GM12892 (cell line): ENCODE measurements at places on chromosomes 1 and 21.

DNA sequence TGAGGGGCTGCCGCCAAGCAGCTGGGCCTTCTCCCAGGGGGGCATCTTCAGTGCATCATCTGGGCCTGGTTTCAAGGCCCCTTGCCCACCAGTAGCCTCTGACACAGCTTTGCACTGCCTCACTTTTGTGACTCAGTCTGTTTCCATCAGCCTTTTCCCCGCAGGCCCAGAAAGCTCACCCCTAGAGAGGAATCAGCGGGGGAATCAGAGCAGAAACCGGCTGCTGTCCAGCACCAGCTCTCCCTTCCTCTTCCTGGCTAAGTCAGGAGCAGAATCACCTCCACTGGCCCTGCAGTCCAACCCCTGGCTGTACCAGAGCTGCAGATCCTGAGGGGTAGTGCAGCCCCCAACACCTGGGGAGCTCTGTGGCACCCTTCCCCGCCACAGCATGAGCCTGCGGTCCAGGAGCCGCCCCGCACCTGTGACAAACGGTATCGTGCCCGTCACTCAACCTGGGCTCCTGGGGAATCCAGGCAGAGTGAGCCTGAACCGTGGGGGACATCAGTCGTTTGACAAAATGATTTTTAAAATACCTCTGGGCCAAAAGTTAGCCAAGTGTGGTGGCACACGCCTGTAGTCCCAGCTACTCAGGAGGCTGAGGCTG lies 83.3 kb upstream of the TMEM51 start:
- no peak for DNase-seq

DNA sequence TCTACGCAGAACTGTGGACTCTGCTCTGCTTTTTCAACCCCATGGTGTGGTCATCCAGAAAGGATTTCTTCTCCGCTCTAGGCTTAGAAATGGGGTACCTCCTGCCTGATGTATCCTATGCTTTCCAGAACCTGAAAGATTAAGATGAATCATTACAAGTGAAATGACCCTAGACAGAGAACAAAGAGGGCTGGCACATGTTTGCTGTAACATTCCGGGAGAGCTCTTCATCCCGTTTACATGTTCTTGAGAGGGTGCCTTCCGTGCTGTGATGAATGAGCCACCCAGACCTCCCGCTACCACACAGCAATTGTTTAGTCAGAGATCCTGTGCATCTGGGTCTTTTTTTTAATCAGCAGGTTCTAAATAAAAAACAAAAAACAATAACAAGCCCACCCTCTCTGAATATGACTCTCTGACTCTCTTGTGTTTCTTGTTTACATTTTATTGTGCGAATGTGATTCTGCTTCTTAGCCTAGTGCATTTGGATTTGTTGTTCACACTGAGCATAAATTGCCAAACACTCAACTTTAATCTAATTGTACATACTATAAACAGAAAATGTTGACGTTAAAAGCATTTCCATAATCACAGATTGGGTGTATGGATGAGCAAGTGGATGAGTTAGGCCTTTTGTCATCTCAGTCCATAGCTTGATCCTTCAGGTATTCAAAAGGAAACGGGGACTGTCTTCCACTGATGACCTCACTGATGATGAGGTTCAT lies 87.1 kb downstream of the GPR88 start:
- DNase-seq = no peak

DNA sequence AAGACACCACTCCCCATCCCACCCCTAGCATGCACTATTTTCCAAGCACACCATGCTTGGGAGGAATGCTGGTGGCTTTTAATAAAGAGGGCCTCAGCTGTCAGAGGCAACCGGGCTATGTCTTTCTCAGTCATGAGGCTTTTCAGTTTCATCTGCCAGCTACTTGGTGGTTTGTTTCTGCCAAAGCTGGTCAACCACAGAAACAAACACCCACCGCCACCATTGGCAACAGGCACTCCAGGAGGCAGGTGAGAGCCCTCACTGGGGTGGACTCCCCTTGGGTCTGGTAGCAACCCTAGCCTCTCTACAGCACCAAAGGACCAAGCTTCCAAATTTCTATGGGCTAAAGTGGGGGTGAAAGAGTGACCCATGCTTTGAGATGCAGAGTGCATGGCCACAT lies 54.3 kb upstream of the CD1D start:
- no peak for DNase-seq

DNA sequence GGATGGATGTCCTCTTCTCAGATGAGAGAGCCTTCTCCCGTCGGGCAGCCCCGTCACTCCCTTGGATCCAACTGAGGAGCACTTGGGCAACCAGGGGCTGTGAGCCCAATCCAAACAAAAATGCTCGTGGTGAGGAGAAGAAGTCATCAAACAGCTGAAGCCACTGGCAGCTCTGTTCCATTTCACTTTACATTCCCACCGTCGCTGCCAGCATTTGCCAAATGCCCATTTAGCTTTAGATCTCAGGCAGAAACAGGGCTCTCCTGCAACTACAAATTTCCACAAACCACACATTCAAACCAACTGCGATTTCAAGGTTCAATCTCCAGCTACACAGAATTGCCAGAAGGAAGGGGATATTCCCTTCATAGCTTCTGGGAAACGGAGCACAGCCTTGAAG lies 634.6 kb downstream of the SMYD3 start:
- no peak for DNase-seq

DNA sequence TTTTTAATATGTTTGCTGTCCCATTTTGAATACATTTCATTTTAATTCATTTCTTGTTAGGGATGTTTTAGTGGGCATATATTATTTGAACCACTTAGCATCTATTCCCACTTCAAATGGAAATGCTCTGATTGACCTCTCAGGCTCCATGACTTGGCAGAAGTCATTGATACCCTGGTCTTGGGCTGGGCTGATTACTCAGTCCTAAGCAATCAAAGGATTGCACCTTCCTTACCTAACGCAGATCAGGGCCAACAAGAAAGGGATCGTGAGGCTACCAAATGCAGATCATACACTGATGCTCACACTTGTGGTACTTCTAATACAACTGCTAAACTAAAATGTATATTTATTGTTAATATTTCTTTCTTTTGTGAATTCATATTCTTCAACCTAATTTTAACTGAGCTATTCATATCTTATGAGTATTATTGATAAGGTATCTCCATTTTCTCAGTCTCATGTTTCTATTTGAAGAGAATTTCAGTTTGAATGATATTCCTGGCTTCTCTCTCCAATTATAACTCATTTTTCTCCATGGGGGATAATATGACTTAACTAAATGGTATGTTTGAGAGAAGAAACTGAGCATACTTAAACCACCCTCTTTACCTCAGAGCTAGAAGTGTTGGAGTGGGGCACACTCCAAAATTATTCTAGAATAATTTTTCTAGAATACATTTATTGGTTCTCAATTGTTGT lies 615.5 kb upstream of the ADAMTS5 start:
- no peak for DNase-seq

DNA sequence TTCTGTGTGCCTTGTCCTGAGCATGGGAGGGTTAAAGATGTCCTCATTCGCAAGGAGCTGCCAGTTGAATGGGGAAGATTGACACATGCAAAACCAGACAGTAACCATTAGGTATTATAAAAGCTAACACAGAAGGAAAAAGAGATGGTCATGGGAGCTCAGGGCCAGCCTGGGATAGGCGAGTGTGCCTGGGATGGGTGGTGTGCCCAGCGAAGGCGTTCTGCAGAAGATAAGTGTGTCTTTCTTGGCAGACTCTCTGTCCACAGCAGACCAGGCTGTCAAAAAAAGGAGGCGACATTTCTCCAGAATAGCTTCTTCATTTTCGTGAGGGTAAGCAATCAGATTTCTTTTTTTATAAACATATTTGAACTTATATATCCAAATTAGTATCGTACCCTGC lies 14.1 kb downstream of the PGM1 start:
- no peak for DNase-seq

GRCh38 chr1:21899987-21900386 lies 37.1 kb downstream of the HSPG2 start:
- DNase-seq = no peak

- no peak for DNase-seq
Observed at GRCh38 chr1:110786802-110787327, 86.1 kb upstream of the CD53 start.

GRCh38 chr1:230393722-230394121 lies 32.4 kb downstream of the PGBD5 start:
- no peak for DNase-seq

DNA sequence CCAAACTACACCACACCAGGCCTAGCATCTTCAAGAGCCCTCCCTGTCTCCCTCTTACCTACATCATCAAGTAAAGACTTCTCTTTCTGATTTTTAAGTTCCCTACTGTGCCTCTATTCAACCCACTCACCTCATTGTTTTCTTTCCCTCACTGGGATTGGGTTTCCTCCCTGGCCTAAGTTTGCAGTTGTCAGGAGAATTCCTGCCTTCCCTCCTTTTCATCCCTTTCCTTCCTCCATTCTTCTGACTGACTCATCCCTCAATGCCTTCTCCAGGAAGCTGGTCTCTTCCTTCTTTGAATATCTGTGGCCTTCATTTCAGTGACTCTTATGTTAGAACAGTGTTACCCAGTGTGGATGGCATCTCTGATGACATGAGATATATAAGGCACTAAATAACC lies 139.9 kb upstream of the KIAA0040 start:
- no peak for DNase-seq

- no peak for DNase-seq
Observed at GRCh38 chr1:10056599-10056987, 23.8 kb downstream of the UBE4B start.

DNA sequence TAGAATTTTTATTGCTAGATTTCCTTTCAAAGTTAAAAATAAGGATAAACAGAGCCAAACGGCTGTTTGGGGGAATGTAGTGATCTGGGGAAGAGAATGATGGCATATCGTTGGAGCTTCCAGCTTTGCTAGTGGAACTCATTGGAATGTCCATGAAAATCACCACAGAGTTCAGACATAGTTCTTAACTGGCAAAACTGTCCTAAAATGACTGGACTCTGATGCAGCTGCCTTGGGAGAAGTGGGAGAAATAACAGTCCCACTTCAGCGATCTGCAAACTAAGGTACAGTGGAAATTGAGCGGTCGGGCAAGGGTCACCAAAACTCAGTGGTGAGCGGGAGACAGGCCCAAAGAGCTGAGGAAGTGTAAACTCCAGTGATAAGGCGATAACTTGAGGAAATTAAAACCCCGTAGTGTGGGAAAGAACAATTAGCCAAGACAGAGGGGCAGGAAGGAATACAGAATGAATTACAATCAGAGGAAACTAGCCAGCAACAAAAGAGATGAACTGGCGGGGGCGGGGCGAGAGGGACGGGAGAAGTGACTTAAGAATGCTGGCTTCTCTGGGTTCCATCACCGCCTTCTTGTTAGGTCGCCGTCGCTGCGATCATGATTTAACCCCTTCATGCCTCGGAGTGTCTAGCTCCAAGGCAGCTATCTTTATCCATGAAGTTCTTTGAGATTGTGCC lies 89.8 kb upstream of the ARHGAP29 start:
- DNase-seq = no peak

DNA sequence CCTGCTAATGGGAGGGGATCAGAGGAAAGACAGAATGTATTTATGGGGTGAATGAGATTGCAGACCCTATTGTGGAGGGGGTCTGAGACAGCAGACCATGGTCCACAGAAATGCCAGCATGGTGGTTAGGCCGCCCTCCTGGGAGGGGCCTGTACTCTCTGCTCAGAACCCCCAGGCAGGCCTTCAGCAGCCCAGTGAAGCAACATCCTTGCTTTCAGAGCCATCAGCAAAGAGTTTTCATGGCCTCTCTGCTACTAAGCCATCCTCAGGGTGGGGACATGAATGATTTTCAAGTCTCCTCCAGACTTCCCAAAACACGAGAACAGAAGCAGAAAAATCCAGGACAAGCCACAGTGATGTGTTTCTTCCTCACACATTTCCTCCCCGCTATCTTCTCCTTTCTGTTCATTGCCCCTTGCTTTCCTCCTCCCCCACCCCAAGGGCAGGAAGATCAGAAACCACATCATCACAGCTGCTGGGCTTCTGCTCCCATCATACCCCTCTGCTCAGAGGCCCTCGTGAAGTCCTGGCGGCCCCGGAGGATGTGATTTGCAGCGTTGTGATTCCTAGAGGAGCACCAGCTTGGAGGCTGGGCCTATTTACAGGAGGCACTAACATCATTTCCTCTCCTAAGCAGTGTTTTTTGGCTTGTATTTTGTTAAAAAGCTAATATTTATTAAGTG lies 48.0 kb downstream of the ABCA4 start:
- no peak for DNase-seq
